ENCODE measurements at places on chromosomes 16 and 17. TPM values are rescaled to one million over a fixed set of nuclear protein-coding genes. Genes with fewer than 3 reads are reported as not detected.

Gene HOXB4
- 0.94 TPM for total RNA-seq

GRCh38 chr16:3857189-3858043 is 23.1 kb downstream of the CREBBP start:
- DNase-seq, result no peak

- no peak for DNase-seq
Observed at GRCh38 chr17:40369923-40370322, 5.4 kb upstream of the GJD3 start.

- no peak for DNase-seq
Observed at GRCh38 chr17:31598921-31599571, 207.6 kb downstream of the RAB11FIP4 start.

DNA sequence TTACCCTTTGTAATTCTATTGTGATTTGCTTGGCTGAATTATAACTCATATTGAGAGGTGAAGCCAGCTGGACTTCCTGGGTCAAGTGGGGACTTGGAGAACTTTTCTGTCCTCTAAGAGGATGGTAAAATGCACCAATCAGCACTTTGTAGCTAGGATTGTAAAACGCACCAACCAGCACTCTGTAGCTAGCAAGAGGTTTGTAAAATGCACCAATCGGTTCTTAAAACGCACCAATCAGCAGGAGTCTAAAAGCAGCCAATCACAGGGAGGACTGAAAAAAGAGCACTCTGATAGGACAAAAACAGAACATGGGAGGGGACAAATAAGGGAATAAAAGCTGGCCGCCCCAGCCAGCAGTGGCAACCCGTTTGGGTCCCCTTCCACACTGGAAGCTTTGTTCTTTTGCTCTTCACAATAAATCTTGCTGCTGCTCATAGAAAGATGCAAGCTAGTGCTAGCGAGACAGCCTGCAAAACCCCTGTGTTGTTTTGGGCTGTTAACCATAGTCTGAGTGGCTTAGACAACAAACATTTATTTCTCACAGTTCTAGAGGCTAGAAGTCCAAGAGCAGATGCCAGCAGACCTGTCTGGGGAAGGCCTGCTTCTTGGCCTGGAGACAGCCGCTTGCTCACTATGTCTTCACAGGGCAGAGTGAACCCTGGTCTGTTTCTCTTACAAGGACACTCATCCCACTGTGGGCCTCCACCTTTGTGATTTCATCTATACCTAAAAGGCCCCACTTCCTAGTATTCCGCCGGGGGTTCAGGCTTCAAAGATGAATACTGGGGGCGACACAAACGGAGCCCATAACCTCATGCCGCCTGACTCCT is 39.0 kb upstream of the CRISPLD2 start:
- DNase-seq, result no peak

Gene C1QL1
- not detected for total RNA-seq

Gene LASP1
- 109 TPM for total RNA-seq

DNA sequence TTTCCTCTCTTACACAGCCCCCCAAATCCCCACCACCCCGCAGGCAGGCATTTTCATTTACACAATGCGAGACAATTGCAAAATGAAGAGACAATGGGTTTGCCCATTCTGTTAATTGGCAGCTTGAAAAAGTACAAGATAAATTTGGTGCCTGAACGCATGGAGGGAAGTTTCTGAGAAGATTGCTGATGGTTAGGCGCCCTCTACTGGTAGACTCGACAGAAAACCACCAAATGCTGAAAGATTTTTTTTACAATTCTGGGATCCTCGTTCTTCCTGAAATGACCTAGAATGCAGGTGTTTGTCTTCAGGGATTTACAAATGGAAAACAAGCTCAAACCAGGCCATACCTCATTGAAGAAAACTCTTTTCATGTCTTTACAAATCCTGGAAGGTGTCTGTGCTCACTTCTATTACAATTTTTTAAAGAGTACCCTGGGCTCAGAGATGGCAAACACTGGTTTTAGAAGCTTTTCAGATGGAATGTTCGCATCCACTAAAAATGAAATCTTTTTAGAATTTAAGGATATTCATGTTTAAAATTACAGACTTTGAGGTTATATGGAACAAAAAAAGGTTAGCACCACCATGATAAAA is 338.5 kb downstream of the PMP22 start:
- peak; percentile 34 for DNase-seq

GRCh38 chr16:28923652-28924398 is 1.2 kb downstream of the RABEP2 start:
- DNase-seq, result no peak

DNA sequence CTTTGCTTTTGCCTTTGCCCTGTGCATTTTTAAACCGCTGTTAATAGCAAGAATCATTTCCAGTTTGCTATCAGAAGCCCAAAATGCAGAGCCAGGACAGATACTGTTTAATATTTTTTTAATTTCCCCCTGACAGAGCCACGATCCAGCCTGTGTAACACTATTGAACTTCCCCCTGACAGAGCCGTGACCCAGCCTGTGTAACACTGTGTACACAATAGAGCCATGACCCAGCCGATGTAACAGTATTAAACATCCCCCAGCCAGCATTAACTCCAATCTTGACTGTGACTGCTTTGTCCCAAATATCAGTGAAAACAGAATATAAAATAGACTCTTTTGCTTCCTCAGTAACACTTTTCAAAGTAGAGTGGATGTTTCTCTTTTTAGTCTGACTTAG is 607.9 kb upstream of the CDH5 start:
- DNase-seq, result no peak

- DNase-seq, result no peak
Observed at GRCh38 chr17:5000237-5000639, 2.5 kb downstream of the KIF1C start.

- DNase-seq, result no peak
Observed at GRCh38 chr16:69847643-69848042, 85.5 kb downstream of the WWP2 start.

- no peak for DNase-seq
Observed at GRCh38 chr17:28391401-28391800, 14.6 kb downstream of the SLC46A1 start.

GRCh38 chr16:11748404-11749254 is 6.0 kb upstream of the TXNDC11 start:
- DNase-seq, result no peak

Gene CORO6
- total RNA-seq, result 12.3 TPM

- DNase-seq, result no peak
Observed at GRCh38 chr17:66507103-66507923, 204.9 kb downstream of the PRKCA start.

GRCh38 chr16:59635674-59636073 is 901.6 kb upstream of the GOT2 start:
- DNase-seq, result no peak

DNA sequence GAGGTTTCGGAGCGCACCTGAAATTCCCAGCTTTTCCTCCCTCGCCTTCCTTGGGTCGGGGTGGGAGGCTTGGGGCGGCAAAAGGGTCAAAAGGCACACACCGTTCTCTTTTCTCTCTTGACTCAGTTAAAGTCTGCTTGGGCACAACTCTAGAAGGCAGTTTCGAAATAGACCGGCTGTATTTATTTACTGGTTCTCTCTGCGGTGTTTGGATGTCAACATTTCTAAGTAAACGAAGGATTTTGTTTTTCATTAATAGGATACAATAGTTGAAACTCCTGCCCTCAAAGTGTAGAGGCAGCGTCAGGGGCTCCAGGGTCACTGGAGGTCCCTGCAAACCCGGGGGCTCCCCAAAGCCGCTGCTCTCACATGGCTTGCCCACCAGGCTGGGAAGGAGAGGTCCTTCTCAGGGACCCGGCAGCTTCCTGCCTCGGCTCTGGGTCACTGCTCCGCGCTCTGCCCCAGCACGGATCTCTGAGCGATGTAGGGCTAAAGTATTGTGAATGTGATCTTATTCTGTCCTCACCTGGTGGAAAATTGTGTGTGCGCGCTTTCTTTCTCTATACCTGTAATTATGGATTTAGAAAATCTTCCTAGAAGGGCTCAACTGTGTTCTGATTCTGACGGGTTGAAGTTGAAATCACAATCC is 952 bp downstream of the BMERB1 start:
- no peak for DNase-seq

Gene RAMP2
- total RNA-seq, result not detected

Gene SALL1
- not detected for total RNA-seq

Gene MEAK7
- 2.4 TPM for total RNA-seq

Gene PRSS33
- not detected for total RNA-seq

Gene CCT6B
- 1.0 TPM for total RNA-seq

- no peak for DNase-seq
Observed at GRCh38 chr17:59796138-59796537, 88.7 kb downstream of the VMP1 start.

DNA sequence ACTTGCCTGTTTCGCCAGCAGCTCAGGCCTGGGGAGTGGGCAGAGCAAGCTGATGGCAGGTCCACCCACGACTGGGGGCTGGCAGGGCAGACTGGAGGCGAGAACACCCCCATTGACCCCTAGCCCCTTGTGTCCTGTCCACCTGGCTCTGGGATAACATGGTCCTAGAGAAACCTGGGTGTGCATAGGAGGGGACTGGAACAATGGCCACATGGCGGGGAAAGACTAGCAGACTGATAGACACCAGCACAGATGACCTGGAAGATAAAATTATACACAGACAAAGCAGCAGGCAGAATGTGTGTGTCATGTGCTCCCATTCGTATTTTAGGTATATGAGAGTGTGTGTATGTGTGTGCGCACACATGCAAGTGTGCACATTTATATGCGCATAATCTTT is 23.5 kb downstream of the NUBP1 start:
- no peak for DNase-seq

DNA sequence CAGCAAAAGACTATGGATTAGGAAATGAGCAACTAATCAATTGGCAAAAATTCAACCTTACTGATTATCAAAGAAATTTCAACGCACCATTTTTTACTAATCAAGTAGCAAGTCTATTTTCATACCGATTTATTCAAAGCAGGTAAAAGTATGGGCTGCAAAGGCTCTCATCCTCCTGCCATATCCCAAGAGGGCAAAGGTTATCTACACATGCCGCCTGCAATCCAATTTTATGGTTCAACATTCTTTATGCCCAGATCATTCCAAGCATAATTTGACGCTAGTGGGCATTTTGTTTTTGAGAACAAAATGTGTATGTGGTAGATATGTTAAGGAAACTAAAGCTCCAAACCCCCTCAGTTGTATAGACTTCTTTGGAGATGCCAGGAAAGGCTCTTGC is 270.6 kb downstream of the MAF start:
- no peak for DNase-seq

Gene CX3CL1
- not detected for total RNA-seq

DNA sequence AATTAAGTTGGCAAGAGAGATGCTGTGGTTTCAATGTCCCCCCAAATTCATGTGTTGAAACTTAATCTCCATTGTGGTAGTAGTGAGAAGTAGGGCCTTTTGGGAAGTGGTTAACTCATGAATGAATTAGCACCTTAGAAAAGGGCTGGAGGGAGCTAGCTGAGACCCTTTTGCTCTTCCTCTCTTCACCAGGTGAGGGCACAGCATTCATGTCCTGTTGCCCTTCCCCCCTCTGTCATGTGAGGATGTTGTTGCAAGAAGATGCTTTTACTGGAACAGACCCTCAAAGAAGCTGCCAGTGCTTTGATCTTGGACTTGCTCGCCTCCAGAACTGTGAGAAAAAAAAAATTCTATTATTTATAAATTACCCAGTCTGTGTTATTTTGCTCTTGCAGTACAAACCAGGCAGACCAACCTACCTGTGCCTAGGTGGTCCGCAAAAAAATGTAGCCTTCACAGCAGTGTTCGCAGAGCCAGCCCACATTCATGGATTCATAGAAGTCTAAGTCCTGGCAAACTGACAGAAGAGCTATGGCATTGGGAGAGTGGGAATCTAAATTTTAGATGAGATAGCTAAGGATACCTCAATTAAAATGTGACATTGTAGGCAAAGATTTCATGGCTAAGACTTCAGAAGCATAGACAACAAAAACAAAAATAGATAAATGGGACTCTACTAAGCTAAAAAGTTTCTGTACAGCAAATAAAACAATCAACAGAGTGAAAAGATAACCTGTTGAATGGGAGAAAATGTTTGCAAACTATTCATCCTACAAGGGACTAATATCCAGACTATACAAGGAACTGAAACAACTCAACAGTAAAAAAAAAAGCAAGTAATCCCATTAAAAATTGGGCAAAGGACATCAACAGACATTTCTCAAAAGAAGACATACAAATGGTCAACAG is 32.0 kb upstream of the ABCA5 start:
- no peak for DNase-seq

Gene GAS2L2
- not detected for total RNA-seq

Gene USB1
- 78.8 TPM for total RNA-seq

- no peak for DNase-seq
Observed at GRCh38 chr17:37084372-37084771, 135.6 kb downstream of the AATF start.

Gene C17orf78
- not detected for total RNA-seq

Gene EPX
- total RNA-seq, result not detected

DNA sequence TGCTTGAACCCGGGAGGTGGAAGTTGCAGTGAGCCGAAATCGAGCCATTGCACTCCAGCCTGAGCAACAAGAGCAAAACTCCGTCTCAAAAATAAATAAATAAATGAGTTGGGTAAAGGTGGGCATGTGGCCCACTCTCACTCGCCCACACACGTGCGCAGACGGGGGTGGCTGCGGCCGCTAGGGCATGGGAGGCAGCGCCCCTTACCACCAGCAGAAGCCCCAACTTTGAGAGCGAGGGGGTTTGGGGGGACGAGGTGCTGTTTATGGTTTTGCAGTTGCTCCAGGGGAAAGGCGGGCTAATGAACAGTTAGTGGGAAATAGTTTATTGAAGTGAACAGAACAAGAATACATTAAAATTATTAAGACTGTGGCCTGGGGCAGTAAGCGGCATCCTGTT is 14.9 kb upstream of the RBFOX3 start:
- no peak for DNase-seq

DNA sequence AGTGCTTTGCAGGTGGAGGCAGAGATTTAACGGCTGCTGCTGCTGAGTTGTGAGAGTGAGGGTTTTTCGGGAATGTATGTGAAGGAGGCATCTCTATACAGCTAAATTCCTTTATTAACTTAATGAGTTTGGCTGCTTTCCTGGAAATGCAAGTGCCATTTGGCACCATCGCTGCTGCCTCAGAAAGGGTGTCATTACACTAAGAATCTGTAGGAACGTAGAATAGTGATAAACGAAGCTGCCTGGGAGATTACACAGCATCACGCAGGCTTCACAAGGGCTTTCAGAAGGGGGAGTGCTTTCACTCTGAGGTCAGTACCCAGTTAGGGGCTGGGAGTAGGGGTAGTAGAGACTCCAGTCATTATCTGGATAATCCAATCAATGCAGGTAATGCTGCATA is 14.1 kb upstream of the NLRP1 start:
- DNase-seq, result no peak

- DNase-seq, result no peak
Observed at GRCh38 chr17:82984751-82985427, 94.5 kb upstream of the METRNL start.

DNA sequence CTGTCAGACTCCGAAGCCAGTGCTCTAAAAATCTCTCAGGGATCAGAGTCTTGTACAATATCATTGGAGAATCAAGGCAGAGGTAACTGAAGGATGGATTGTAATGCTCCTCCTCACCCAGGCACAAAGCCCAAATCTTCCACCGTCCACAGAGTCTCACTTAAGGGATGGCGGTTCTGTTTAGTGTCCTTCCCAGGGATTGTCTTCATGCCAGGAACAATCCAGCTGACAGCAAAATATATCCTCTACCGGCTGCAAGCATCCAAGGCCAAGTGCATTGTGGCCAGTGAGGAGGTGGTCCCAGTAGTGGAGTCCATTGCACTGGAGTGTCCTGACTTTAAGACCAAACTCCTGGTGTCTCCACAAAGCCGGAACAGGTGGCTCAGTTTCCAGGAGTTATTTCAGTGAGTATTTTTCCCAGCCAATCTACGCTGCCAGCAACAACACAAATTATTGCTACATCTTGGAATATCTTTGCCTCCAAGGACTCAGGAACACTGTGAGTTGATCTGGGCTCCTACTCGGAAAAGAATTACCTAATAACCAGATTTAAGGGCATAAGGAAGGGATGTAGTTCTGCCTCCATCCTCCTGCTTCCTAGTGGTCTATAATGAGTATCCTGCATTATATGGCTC is 13.9 kb upstream of the ACSM1 start:
- DNase-seq, result no peak

Data from activated T-cell treated with anti-CD3 and anti-CD28 coated beads, Interleukin-2, amount 50 U/mL, for 4 hours (primary cell).